NCI-H526 (cell line): ENCODE measurements at places on chromosomes 12 and 14.

- DNase-seq = no peak
Measured at GRCh38 chr14:53547593-53547992, 394.5 kb upstream of the DDHD1 start.

GRCh38 chr12:2582631-2583030, 212.1 kb upstream of the FKBP4 start:
- no peak for DNase-seq

- no peak for DNase-seq
Measured at GRCh38 chr14:74568911-74569310, 43.1 kb downstream of the LTBP2 start.

GRCh38 chr12:75444429-75445136, 36.0 kb upstream of the GLIPR1 start:
- no peak for DNase-seq
